ENCODE measurements at places on chromosomes 2 and 18.

DNA sequence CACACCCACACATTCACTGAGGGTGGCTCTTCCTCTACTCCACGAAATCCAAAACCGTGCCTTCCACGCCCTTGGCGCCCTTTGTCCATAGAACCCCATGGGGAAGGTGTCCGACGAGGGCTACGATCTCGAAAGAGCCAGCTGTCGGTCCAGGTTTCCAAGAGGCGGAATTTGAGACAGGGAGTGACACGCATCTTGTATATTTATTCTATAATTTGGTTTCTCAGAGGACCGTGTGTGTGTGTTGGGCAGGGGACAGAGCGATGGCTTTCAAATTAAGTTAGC lies 726 bp downstream of the C2orf69 start:
- no peak for DNase-seq

DNA sequence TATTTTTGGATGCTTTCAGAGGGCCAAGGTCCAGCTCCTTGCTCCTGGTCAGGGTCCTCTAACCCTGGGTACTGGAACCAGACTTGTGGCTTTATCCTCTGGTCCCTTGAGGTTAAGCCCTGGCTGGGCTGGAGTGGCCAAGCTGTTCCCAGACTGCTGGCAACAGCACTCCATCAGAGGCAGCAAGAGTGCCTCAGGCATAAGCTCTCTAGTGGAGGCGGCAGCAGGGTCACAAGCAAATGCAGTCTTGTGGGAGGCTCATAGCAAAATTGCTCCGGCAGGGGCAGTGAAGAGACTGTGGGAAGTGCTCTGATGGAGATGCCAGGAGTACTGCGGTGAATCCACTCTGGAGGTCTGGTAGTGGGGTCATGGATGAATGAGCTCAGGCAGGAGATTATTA lies 128.9 kb upstream of the OTOS start:
- no peak for DNase-seq

DNA sequence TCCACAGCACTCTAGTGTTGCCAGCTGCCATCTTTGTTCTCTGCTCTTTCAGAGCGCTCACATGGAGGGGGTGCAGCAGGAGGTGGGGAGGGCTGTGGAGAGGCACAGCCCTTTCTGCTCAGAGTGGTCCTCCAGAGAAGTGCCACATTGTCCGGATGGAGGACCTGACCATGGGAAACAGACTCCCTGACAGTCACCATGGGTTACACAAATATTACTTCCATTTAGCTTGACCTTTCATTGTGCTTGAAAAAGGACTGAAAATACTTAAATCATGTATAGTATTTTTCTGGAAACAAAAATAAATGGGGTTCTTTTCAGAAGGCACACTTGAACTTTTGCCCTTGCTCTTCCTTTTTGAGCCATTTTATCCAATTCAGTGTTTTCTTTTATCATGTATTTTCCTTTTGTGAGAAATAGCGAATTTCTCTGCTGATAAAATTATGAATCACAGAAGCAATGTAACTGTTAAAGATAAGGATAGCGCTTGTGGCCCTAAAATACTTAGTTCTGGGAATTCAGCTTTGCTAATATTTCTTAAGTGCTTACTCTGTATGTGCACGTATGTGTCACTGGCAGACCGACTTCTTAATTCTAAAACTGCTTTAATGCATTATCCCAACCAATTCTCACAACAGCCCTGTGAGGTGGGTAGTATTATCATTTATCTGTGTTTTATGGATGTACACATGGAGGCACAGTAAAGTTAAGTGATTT lies 34.2 kb downstream of the SPATS2L start:
- DNase-seq, result no peak

DNA sequence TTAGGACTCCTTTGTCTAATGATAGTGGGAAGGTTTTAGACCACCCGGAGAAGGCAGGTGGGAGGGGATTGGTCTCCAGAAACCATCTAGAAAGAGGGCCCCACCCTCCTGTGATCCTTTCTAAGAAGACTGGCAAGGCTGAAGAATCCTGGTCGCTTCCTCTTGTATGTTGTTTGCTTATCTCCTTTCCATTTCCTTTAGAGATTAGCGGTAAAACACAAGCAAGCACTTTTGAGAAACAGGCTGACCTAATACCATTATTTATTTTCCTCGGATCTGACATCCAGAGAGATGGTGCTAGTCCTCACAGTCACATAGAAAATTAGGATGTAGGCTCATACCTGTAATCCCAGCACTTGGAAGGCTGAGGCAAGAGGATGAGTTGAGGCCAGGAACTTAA lies 45.2 kb upstream of the SPRED2 start:
- no peak for DNase-seq

DNA sequence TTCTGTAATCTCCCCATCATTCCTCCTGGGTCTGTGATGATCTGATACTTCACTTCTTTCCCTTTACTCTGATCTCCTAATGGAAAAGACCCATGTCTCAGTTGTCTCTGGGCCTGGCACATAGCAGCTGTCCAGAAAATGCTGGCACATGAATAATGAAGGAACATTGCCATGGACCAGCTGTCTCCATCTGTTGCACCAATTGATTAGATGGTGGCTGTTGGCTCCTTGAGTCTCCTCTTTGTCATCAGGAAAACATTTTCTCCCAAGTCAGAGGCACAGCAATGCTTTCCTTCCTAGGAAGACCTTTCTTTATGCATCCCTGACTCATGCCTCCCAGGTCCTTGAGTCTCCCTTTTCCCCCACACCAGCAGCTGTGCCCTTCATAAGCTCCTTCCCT lies 286.2 kb upstream of the CXCR4 start:
- DNase-seq, result no peak

DNA sequence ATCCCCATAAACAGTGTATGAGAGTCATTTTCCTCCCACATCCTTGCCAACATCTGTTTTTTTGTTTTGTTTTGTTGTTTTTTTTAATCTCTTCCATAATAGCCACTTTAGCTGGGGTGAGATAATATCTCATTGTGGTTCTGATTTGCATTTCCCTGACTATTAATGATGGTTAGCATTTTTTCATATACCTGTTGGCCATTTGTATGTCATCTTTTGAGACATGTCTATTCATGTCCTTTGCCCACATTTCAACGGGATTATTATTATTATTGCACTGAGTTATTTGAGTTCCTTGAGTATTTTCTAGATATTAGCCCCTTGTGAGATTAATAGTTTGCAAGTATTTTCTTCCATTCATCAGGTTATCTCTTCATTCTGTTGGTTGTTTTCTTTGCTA lies 223.3 kb downstream of the LPIN1 start:
- DNase-seq, result no peak

- DNase-seq, result no peak
Measured at GRCh38 chr2:84847326-84848050, 33.4 kb downstream of the TRABD2A start.

GRCh38 chr2:193837111-193837738 lies 1642.5 kb upstream of the TMEFF2 start:
- no peak for DNase-seq

DNA sequence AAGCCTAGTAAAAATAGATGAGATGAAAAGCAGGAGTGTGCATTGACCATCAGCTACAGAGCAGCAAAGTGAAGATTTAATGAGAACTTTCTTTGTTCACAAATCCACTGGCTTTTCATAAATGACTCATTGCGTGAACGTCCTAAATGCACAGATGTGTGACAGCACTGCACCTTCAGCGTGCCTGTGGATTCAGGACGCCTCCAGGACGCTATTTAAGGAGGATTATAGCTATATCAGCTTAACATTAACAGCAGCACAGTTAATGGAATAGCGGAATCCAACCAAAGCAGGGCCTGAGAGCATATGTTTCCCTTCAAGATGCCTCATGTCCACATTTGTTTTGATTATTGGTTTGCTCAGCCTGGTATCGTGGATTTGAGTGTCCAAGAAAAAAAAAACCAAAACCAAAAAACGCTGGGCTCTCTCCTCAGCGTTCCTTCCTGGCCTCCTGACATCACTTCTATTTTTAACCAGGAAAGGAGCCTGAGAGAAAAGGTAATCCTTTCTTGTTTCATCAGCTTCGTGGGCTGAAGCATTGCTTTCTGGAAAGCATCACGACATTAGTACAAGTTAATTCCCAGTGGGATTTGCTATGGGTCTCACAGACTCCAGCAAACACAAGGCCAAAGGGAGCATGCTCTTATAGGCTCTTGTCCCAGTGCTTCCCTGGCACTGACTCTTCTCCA lies 447.0 kb upstream of the SMIM21 start:
- DNase-seq, result no peak

All from HCT116 (cell line).